Neural crest cell (in vitro differentiated cells): ENCODE measurements at places on chromosomes 6 and 20. TPM values are rescaled to one million over a fixed set of nuclear protein-coding genes. Genes with fewer than 3 reads are reported as not detected.

GRCh38 chr6:80579391-80580023 lies 473.0 kb downstream of the BCKDHB start:
- H3K36me3 ChIP-seq: no peaks in the 10 kb centered on the region
- no peak overlapping the region for H3K4me3 ChIP-seq
- no peak for DNase-seq
- H3K4me1 ChIP-seq: no peaks in the 10 kb centered on the region
- H3K27me3 ChIP-seq: no peaks in the 10 kb centered on the region

C6orf58 gene
- total RNA-seq: 0.82 TPM in 1 of 2 replicates, not detected in the other

DNA sequence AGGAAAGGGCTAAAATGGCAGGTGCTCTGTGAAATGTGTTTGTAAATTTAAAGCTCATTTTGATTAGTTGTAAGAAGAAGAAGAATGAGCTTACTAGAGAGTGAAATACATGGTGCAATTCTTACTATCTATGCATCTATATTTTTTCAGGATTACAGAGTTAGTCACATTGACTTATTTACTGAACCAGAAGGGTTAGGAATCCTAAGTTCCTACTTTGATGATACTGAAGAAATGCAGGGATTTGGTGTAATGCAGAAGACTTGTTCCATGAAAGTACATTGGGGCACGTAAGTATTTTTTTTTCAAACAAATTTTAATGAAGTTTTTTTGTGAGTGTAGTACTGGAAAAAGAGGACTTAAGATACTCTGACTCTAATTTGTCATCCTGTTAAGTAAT lies 99.3 kb downstream of the RTN4IP1 start:
- H3K27me3 ChIP-seq: peaks cover 4% of the 10 kb centered on the region
- H3K36me3 ChIP-seq: no peaks in the 10 kb centered on the region
- no peak overlapping the region for H3K4me3 ChIP-seq
- no peak overlapping the region for H3K27ac ChIP-seq
- no peak for DNase-seq

SAYSD1 gene
- total RNA-seq: 13.4 and 13.5 TPM in 2 replicates

DNA sequence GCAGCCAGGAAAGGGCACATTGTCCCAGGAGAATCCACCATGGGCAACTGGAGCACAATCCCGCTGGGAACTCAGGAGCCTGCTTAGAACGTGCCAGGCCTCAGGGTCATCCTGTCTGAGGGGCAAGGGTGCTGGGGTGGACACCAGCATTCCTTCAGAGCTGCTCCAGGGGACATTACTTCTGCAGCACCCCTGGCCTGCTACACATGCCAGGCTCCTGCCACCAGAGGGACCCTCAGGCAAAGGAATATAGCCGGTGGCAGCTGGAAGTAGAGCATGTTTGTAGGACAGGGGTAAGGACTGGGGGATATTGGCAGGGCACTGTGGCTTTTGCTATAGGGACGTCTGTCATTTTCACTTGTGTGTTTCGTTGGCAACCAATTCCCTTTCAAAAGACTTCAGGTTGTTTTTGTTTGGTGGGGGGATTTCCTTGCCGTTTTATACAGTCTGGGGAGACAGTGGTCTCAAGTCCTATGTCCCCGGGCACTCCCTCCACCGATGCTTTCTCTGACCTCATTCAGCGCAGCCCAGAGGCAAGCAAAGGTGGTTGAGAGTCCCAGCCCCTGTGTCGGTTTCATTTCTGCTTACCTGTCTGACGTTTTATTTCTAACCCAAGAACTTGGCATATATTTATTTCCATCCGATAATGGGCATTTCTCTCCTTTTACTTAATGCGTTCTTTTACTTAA lies 130.8 kb downstream of the JPH2 start:
- H3K27ac ChIP-seq: no peak overlapping the region
- no peaks in the 10 kb centered on the region for H3K4me1 ChIP-seq
- no peaks in the 10 kb centered on the region for H3K36me3 ChIP-seq

- no peaks in the 10 kb centered on the region for H3K27me3 ChIP-seq
- no peak overlapping the region for H3K27ac ChIP-seq
- no peak for DNase-seq
- H3K4me1 ChIP-seq: no peaks in the 10 kb centered on the region
- no peaks in the 10 kb centered on the region for H3K36me3 ChIP-seq
- no peak overlapping the region for H3K4me3 ChIP-seq
Observed at GRCh38 chr20:3704087-3704486, 8.3 kb downstream of the SIGLEC1 start.

- H3K4me1 ChIP-seq: peaks cover 10% of the 10 kb centered on the region
- no peak for DNase-seq
- no peak overlapping the region for H3K4me3 ChIP-seq
- no peak overlapping the region for H3K27ac ChIP-seq
- no peaks in the 10 kb centered on the region for H3K36me3 ChIP-seq
Observed at GRCh38 chr6:20021795-20022194, 184.6 kb downstream of the ID4 start.

GRCh38 chr6:2579804-2580570 lies 170.7 kb downstream of the MYLK4 start:
- no peak overlapping the region for H3K27ac ChIP-seq
- no peak for DNase-seq
- H3K4me1 ChIP-seq: peaks cover 35% of the 10 kb centered on the region
- H3K36me3 ChIP-seq: peaks cover 4% of the 10 kb centered on the region
- H3K4me3 ChIP-seq: no peak overlapping the region

- no peak for DNase-seq
- H3K27ac ChIP-seq: no peak overlapping the region
- peaks cover 20% of the 10 kb centered on the region for H3K27me3 ChIP-seq
Observed at GRCh38 chr6:41272591-41273240, 13.8 kb downstream of the TREM1 start.

DNA sequence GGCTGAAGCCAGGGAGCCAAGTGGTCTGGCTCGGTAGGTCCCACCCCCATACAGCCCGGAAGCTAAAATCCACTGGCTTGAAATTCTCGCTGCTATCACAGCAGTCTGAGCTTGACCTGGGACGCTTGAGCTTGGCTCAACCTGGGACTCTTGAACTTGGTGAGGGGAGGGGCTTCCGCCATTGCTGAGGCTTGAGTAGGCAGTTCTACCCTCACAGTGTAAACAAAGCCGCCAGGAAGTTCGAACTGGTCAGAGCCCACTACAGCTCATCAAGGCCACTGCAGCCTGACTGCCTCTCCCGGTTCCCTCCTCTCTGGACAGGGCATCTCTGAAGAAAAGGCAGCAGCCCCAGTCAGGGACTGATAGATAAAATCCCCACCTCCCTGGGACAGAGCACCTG lies 1337.7 kb downstream of the HACE1 start:
- no peak for DNase-seq
- no peak overlapping the region for H3K4me3 ChIP-seq
- H3K4me1 ChIP-seq: no peaks in the 10 kb centered on the region
- no peaks in the 10 kb centered on the region for H3K27me3 ChIP-seq
- H3K27ac ChIP-seq: no peak overlapping the region
- no peaks in the 10 kb centered on the region for H3K36me3 ChIP-seq

DPM1 gene
- total RNA-seq: 42.9 and 48.3 TPM in 2 replicates

SYNDIG1 gene
- total RNA-seq: 0.49 and 0.75 TPM in 2 replicates

DNA sequence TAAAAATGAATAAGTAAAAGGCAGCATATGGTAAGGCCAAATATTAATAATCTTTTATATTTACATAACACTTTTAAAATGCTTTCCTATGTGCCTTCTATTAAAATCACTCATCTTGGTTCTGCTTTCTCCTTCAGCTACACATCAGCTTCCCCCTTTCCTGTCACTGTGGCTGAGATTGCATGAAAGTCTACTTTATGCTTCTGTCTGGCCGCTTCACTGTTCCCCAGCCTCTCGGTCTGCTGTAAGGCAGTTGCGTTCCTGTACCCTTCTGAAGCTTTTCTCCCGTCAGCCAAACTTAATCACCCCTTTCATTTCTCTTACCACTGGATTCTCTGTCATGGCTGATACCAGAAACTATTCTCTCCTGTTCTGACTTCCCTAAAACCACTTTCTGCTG lies 34.6 kb downstream of the SOX4 start:
- no peaks in the 10 kb centered on the region for H3K4me1 ChIP-seq
- no peaks in the 10 kb centered on the region for H3K36me3 ChIP-seq
- no peaks in the 10 kb centered on the region for H3K27me3 ChIP-seq
- no peak for DNase-seq
- no peak overlapping the region for H3K4me3 ChIP-seq

DNA sequence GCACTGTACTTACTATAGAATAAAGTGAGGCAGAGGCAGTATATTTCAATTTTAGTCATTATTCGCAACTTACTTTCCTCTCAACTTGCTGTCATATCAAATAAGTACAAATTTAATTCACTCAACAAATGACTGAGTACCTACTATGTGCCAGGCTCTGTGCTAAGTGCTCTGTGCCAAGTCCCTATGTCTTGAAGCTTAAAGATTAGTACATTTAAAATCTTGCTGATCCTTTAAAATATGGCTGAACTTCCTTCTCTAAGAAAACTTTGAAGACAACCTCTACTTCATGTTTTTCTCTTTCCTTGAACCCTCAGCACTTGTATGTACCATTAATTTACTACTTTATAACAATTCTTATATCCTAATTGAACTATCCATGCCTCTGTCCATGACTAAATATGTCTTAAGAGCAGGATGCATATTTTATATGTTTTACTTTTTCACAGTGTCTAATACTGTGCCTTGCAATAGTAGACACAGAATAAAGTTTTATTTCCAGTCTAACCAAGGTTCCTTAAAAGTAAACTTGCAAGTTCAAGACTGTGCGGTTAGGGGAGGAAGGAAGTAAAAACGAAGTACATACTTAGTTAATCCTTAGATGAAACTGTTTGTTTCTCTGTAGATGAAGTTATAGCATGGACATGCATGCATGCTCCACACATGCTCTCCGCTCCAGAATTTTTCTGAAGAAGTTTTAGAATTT lies 10.0 kb upstream of the LATS1 start:
- peaks cover 5% of the 10 kb centered on the region for H3K4me1 ChIP-seq
- H3K27me3 ChIP-seq: no peaks in the 10 kb centered on the region
- DNase-seq: no peak
- H3K4me3 ChIP-seq: no peak overlapping the region

DNA sequence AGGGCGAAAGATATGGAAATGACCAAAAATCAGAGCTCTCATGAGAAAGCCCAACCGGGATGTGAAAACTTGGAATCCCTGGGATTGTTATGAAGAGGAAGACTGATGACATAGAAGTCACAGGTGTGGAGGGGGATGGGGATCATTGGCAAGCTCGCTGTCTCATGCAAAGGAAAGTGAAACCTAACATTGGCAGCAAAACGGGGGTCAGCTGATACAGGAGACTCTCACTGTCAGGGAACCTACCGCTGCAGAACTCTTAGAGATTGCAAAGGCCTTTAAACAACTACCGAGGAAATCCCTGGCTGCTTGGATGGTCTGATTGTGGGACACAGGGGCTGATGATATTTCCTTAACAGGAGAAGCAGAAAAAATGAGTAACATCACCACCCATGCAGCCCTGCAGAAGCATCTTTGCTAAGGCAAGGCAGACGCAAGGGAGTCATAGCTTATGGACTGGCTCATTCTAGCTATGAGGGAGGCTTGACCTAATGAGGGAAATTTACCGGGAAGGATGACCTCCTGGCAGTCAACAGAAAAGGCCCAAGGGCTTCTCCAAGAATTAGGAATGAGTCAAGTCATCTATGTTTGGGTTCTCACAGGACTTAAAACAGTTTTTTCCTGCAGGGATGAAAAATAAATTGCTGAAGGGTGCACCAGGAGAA lies 7.0 kb downstream of the MUC21 start:
- no peak overlapping the region for H3K27ac ChIP-seq
- H3K4me1 ChIP-seq: no peaks in the 10 kb centered on the region
- H3K36me3 ChIP-seq: no peaks in the 10 kb centered on the region
- no peak for DNase-seq
- H3K4me3 ChIP-seq: no peak overlapping the region
- no peaks in the 10 kb centered on the region for H3K27me3 ChIP-seq

DEF6 gene
- total RNA-seq: 1.8 and 1.9 TPM in 2 replicates

- DNase-seq: no peak
- no peaks in the 10 kb centered on the region for H3K36me3 ChIP-seq
- no peak overlapping the region for H3K4me3 ChIP-seq
Observed at GRCh38 chr6:43695215-43695966, 7.8 kb upstream of the MRPS18A start.

ZSCAN12 gene
- total RNA-seq: 16.6 and 18.0 TPM in 2 replicates

- H3K27ac ChIP-seq: peak overlapping the region; percentile 89
- peaks cover 8% of the 10 kb centered on the region for H3K36me3 ChIP-seq
- peaks cover 64% of the 10 kb centered on the region for H3K4me1 ChIP-seq
- H3K4me3 ChIP-seq: peak overlapping the region; percentile 97
- DNase-seq: peak; percentile 63
Observed at GRCh38 chr6:3230900-3231246, 3.4 kb upstream of the TUBB2B start.

DNA sequence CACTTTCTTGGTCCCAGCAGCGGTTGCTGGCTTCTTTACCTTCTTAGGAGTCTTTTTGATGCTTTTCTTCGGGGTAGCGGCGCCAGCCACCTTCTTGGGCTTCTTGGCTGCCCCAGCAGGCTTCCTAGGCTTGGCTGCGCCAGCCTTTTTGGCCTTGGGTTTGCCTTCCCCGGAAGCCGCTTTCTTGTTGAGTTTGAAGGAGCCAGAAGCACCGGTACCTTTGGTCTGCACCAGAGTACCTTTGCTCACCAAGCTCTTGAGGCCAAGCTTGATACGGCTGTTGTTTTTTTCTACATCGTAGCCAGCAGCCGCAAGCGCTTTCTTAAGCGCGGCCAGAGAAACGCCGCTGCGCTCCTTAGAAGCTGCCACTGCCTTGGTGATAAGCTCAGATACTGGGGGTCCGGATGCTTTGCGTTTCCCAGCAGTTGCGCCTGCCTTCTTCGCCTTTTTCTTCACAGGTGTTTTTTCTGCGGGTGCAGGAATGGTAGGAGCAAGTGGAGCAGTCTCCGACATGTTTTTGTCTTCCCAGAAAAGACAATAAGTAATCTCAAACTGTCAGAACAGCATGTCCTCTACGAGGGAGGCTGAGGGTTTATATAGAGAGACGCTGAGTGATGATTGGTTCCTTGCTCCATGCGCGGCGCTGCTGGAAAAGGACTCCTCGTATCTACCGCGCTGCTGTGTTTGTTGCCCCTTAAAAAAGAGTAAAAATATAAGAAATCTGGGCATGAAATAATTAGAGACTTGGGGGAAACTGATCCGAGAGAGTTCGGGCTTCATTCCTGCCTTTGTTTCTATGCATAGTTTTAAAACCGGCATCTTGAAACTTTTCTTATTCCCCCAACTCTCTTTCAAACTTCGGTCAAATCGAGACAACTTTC lies 130.3 kb upstream of the BTN3A2 start:
- H3K36me3 ChIP-seq: no peaks in the 10 kb centered on the region
- peak overlapping the region; percentile 90 for H3K4me3 ChIP-seq
- DNase-seq: peak; percentile 51
- no peaks in the 10 kb centered on the region for H3K27me3 ChIP-seq

GRCh38 chr6:142031035-142031434 lies 101.7 kb upstream of the GJE1 start:
- H3K27me3 ChIP-seq: no peaks in the 10 kb centered on the region
- no peak for DNase-seq
- no peaks in the 10 kb centered on the region for H3K4me1 ChIP-seq
- H3K27ac ChIP-seq: no peak overlapping the region
- H3K36me3 ChIP-seq: no peaks in the 10 kb centered on the region
- H3K4me3 ChIP-seq: no peak overlapping the region
